ENCODE measurements at places on chromosomes 5 and 9.

DNA sequence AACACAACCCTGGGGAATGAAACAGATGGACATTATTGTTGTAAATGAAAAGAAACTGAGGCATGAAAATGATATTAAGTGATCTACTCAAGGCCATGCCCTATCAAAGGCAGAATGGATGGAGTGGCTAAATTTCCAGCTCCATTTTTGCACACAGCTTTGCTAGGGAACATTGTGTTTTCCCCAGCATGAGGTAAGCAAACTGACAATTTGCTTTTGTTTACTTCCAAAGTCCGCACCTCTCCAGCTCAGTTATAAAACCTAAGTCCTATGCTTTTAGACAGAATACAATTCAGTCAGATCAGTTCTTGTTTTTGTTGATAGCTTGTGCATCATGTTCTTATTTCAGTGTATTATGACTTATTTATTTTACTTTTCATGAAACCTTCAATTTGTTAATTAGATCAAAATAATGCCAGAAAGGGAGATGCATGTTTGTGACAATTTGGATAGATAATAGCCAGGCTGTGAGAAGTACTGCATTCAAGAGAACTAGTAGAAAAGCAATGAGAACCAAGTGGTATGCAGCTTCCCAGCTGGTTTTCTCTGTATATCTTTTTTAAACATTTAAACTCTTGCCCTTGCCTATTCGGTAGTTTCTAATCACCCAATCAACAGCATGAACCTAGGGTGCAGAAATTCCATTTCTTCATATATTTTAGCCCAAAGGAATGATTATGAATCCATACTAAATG lies 380.8 kb downstream of the SPATA31D1 start:
- DNase-seq: no peak

DNA sequence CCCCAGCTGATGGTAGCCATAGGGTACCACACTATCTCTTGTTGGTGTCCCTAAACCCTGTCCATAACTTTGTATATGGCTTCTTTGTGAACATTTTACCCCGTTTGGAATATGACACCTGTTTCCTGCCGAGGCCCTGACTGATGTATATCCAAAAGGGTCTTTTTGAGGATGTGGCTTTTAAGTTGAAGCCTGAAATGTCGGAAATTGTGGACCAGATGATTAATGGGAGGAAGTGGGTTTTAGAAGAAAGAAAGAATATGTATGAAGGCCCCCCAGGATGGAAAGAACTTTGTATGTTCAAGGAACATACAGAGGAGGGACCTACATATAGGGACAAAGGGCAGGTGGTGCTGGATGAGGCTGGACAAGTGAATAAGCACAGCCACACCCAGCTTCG lies 16.7 kb upstream of the TNFSF8 start:
- DNase-seq: no peak

DNA sequence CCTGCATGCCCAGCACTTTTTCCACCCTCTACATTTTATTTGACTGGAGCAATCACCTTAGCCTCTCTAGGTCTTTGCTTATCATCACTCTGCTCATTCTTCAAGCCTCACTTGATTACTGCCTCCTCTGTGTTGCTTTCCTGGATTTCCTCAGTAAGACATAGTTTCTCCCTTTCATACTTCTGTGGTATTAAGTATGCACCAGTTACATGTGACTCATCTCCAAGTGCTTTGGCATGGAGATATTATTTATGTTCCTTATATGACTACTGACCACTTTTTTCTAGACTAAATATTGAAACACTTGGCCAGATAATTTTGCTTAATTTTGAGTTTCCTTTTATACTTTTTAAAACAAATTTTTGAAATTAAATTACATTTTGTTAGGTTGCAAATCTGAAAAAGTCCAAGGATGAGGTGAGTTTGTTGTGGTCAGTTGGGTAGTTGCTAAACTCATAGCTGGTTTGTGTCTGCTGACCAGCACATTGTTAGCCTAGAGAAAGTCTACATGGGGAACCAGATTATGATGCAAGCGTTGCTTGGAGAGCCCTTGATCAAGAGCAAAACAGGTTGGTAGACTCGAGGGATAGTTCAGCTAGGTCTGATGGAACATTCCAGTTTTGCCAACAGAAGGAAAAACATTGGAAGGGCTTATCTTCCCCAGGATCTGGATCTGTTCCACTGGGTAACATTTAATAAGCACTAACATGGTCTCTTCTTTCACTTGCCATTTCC lies 140.2 kb downstream of the TMC1 start:
- DNase-seq: no peak

DNA sequence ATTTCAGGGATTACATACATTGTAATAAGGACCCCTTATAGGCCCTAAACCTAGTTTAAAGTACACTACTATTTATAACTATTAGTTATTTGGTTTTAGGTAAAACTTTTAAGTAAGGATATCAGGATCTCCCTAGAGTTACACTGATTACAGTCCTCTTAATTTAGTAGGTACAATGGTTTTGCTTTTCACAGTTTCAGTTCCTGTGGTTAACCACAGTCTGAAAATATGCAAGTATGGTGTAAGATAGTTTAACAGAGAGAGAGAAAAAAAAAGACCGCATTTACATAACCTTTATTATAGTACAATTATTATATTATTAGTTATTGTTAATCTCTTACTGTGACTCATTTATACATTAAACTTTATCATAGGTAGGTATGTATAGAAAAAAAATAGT lies 725.3 kb upstream of the PTPRD start:
- DNase-seq: no peak

DNA sequence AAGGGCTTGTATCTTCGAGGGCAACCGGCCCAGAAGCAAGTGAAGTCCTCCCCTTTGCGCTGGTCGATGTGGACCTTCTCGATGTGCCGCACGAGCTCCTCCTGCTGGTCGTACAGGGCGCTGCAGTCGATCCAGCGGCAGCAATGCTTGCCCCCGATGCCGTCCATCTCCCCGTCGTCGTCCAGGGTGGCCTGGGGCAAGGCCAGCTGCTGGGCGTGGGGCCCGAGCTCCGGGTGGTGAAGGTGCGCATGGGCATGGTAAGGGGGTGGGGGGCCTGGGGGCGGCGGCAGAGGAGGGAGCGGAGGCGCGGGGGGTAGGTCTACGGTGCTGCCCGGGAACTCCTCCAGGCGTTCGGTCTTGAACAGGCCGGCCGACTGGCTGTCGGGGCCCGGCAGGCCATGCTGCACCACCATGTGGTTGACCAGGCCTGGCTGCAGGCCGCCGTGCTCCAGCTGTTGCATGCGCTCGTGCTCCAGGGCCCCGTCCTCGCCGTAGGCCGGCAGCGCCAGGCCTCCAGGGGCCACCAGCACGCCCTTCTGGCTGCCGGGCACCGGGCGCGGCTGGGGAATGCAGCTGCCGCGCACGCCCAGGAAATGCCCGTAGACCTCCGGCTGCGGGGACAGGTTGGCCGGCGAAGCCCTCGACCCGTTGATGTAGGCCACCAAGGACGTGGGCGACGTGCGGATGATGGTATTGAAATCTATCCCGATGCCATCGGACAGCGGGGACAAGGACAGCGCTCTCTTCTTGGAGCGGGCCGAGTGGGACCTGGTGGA lies 181.8 kb downstream of the GLIS3 start:
- peak; percentile 43 for DNase-seq

- DNase-seq: peak; percentile 54
Observed at GRCh38 chr5:178839319-178839704, 20.4 kb upstream of the ZNF354B start.

- no peak for DNase-seq
Observed at GRCh38 chr5:22736443-22737003, 116.6 kb downstream of the CDH12 start.

DNA sequence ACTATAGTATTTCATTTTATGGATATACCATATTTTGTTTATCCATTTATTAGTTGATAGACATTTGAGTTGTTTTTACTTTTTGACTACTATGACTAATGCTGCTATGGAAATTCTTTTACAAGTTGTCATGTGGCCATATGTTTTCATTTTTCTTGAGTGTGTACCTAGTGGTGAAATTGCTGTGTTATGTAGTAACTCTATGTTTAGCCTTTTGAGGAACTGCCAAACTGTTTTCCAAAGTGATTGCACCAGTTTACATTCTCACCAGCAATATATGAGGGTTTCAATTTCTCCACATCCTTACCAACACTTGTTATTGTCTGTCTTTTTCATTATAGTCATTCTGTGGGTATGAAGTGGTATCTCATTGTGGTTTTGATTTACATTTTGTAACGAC lies 75.4 kb downstream of the GRIA1 start:
- no peak for DNase-seq

GRCh38 chr9:37747271-37747753 lies 6.3 kb upstream of the TRMT10B start:
- peak; percentile 59 for DNase-seq

GRCh38 chr5:59437176-59437575 lies 456.4 kb downstream of the PDE4D start:
- no peak for DNase-seq

DNA sequence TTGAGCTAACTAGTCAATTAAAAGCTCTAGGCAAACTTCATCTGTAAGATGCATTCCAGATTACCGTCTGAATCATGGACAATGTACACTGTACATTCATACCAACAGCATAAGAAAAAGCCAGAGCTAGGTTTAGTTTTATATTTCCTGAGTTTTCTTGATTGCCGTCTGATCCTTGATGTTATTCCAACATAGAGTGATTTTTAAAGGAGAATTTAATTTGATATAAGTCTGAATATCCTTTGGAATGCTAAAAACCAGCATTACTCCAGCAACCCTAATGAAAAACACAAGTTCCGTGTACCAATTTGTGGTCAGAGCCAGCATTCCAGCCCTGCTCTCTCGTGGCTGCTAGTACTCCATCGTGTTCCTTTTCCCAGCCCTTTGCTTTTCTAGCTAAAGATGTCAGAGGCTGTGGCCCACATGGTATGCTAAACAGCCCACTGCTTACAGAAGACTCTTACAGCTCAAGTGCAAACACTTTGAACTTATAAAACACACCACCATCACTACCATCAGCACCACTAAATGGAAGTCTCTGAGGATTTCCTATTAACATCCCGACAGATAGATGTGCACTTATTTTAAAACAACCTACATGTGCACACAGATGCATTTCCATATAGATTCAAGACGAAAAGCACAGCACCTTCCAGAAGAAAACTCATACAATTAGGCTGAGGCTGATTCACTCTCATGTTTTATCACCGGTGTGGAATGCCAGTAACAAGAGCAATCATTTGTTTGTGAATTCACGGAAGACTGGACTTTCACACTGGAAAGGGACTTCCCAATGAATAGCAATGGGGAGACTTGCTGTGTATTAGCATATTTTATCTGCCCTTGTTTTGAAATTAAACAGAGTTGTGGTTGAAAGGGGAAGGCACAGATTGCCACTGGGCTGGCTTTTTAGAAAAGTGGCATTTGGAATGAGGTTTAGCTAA lies 246.9 kb upstream of the GAS1 start:
- no peak for DNase-seq

DNA sequence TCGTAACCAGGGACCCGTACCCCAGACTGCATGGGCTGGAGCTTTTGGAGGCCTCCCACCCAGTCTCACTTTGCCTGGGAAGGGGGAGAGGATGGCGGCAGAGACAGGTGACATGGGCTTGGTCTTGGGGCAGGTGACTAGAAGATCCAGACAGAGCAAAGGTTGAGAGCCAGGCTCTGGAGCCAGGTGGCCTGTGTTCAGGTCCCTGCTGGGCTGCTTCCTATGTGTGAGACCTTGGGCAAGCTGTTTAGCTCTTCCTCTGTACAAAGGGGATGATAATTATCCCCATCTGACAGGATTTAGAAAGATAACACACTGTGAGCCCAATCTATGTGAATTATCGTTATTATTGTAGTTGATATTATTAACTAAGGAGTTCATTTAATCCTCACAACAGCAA lies 16.1 kb upstream of the NDST1 start:
- DNase-seq: no peak

DNA sequence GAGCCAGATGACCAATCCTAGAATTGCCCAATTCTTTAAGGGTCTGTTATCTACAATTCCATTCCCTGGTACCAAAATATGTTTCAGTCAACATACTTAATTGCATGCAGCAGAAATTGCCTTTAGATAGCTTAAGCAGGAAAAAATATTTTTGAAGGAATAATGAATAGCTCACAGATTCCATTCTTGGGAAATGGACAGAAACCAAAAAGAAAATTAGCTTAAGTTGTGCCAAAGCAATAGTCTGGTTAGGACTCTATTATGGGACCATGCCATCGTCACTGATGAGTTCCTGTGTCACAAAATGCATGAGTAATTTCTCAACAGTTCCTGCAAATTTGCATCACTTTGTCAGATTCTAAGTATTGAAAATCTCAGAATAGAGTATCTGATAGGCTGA lies 12.3 kb downstream of the ACTBL2 start:
- DNase-seq: no peak

- no peak for DNase-seq
Observed at GRCh38 chr9:134320868-134321471, 5.3 kb upstream of the RXRA start.

DNA sequence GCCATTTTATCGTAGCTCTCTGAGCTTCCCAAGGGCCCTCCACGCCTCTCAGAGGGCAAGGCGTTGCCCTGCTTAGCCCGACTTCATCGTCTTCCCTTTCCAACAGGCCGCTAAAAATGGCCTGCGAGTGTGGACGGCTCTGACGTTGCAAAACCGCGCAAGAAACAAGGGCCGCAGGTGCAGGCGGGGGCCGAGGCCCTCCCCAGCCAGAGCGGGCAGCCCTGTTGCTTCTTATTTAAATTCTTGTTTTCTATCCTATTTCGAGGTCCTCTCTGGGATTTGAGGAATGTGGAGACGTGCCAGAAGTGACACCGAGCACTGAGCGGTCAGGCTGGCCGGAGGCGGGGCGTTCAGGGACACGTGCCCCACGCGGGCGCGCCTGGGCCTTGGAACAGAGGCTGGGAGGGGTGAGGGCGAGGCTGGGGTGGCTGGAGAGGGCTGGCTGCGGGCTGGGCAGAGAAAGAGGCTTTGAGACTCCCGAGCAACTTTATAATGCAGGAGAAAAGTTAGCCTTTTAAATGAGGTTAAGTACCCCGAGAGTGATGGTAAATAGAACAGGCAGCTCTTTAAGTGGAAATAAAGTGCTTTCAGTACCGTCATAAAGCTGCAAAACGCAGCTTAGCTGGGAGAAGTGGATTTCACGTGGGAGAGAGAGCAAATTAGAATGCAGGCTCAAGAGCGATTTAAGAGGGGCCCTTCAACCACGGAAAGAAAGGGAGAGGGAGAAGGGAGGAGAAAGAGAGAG lies 243.6 kb downstream of the AUH start:
- no peak for DNase-seq

DNA sequence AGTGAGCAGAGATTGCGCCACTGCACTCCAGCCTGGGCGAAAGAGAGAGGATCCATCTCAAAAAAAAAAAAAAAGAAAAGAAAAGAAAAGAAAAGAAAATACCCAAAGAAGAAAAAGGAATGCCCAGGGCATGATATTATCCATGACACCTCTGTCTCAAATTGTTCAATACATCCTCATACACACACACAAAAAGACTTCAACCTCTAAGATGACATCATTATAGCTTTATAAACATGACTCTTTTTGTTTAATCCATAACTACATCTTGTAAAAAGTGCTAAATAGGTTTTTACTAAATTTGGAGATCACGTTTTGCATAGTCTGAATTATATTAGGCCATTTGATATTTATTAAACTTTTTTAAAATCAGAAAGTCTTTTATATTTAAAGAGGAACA lies 33.1 kb downstream of the ANKRD31 start:
- DNase-seq: no peak
